ENCODE measurements at places on chromosomes 6 and 20. TPM values are rescaled to one million over a fixed set of nuclear protein-coding genes. Genes with fewer than 3 reads are reported as not detected.

The CLDN20 gene
- not detected for total RNA-seq

The NPEPL1 gene
- 26.0 TPM for total RNA-seq

The RAET1E gene
- not detected for total RNA-seq

The ZNF391 gene
- total RNA-seq = 0.39 TPM

The KIF25 gene
- total RNA-seq = not detected

The ATP9A gene
- total RNA-seq = 0.59 TPM

The OLIG3 gene
- total RNA-seq = not detected

The CABLES2 gene
- total RNA-seq = 21.9 TPM

The SLC22A1 gene
- 0.57 TPM for total RNA-seq

The PRL gene
- total RNA-seq = not detected

The ANGPT4 gene
- not detected for total RNA-seq

The TMEM14A gene
- total RNA-seq = 23.8 TPM

The RIN2 gene
- not detected for total RNA-seq

The SIGLEC1 gene
- not detected for total RNA-seq

The HINT3 gene
- total RNA-seq = 8.8 TPM

The MAP1LC3A gene
- 2.8 TPM for total RNA-seq

The DSN1 gene
- total RNA-seq = 35.9 TPM

The TRIM31 gene
- total RNA-seq = not detected
